Stimulated activated CD4-positive, alpha-beta T cell treated with anti-CD3 and anti-CD28 coated beads, Interleukin-1b, Interleukin-23, amount 100 ng/mL, for 24 hours (primary cell): ENCODE measurements at places on chromosomes 5 and 9.

DNA sequence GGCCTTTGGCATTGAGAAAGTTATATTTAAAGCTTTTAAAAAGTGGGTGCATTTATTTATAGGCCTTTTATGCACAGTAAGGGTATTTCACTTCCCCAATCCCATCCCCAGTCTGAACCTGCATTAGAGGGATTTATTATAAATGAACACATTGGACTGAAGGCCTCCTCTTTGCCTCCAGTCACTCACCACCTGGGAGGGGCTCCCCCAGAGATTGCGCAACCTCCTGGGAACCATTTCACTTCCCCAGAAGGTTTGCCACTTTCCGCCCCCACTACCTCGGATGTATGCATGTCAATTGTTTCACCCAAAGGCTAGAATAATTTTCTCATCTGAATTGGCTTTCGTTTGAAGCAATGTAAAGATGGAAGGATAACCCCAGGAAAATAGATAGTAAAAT is 29.8 kb upstream of the VCAN start:
- no peak for DNase-seq

DNA sequence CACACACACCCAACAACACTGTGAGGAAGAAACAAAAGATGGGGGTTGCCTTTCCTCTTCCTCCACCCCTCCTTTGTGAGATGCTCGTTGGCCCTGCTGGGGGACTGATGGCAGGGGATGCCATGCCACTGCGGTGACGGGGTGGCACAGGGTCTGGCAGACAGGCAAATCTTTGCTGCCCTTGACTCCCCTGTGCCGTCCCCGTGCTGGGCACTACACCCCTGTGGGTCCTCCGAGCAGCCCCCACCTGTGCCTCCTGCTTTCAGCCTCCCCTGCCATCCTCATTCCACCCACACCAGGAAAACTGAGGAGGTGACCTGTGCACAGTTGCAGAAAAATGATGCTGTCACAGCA is 40.2 kb upstream of the IER5L start:
- no peak for DNase-seq

GRCh38 chr9:16901590-16901989 is 31.1 kb upstream of the BNC2 start:
- no peak for DNase-seq

- no peak for DNase-seq
Observed at GRCh38 chr5:156532921-156533320, 206.0 kb downstream of the SGCD start.

DNA sequence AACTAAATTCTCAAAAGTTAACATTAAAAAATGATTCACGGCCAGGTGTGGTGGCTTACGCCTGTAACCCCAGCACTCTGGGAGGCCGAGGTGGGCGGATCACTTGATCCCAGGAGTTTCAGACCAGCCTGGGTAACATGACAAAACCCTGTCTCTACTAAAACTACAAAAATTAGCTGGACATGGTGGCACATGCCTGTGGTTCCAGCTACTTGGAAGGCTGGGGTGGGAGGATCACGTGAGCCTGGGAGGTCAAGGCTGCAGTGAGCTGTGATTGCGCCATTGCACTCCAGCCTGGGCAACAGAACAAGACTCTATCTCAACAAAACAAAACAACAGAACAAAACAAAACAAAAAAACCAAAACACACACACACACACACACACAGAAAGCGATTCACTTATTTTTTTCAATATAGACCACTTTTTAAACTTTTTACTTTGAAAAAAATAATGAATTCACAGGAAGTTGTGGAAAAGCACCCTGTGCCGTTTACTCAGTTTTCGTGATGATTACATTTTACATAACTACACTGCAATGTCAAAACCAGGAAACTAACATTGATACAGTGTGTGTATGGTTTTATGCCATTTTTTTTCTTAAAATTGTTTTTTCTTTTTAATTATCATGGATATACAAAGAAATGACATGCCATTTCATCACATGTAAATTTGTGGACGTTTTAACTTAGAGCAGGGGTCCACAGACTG is 73.7 kb downstream of the TENT4A start:
- no peak for DNase-seq

DNA sequence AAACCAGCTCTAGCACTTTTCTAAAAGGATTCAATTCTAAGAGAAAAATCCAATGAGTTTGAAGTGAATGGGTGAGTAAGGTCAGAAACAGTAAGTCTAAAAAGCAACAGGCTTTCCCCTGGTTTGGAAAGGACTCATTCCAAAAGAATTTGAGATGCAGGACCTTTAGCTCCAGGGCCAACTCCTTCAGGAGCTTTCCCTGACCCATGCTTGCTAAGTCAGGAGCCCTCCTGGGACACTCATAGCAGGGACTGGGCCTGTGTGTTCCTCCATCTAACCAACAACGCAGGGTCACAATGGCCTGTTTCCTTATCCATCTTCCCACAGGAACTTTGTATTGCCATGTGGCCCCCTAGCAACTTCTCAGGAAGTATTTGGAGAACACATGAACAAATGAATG is 198.8 kb downstream of the FRMD3 start:
- DNase-seq, result no peak

DNA sequence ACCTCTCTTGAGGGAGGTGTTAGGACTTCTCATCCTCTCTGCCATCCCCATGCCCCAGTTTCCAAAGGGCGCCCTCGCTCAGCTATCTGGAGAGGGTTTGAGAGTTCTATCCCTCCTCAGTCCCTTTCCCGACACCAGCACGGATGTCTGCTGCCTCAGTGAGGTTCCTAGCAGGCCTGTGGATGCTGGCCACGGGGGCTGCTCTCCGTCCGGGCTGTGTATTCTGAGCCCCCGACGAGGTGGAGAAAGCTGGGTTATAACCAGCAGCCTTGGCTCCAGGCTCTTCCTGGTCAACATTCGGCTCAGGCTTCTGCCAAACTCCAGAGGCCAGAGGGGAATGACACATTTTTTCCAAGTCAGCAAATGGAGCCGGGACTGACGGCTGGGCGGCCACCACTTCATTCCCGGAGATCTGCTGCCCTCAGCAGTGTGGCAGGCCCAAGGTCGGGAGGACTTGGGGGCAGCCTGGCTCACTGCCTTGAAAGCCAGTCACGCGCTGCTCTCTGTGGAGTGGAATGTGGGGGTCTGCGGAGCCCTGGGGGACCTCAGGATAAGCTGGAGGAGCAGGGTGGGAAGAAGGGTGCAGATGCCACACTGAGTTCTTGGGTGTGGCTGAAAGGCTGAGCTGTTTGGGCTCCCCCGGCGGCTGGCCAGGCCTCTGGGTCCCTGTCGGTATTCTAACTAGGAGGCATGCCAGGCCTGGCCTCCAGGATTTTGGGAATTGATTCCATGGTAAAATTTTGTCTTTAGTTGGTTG is 27.4 kb downstream of the PTPA start:
- DNase-seq, result no peak

GRCh38 chr5:920321-920720 is 27.6 kb downstream of the TRIP13 start:
- DNase-seq, result no peak

- DNase-seq, result no peak
Observed at GRCh38 chr9:113738496-113738892, 137.6 kb upstream of the ZNF618 start.

- no peak for DNase-seq
Observed at GRCh38 chr9:135019224-135019623, 68.2 kb upstream of the OLFM1 start.

- DNase-seq, result no peak
Observed at GRCh38 chr5:67154556-67155206, 41.9 kb downstream of the CD180 start.

DNA sequence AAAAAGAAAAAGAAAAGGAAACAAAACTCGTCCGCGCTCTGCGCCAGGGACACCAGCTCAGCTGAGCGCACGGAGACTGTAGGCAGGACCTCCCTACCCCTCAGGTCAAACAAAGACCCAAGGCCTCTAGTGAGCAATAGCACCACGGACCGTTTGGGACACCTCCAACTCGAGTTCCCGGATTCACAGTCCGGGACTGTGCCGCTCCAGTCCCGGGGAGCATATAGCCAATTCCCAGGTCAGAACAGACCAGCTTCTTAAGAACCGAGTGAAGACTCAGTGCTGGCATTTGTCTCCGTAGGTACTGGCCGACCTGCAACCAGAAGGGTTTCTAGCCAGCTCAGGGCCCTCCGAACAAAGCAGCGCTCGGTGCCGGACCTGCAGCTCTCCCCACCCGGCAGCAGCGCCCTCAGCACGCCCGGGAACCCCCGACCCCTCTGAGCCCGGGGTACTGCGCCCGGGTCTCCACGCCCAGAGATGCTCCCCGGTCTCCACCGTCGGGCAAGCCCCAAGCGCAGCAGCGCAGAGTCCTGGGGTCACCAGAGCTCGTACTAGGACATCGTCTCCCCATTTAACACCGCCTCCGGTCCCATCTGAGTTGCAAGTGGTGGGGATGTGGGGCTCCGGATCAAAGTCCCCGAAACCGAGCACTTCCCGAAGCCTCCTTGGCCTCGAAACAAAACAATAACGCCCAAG is 591 bp downstream of the ABCA1 start:
- DNase-seq, result no peak

- no peak for DNase-seq
Observed at GRCh38 chr9:24398466-24398865, 147.2 kb downstream of the IZUMO3 start.

GRCh38 chr5:71957292-71957898 is 149.9 kb upstream of the MAP1B start:
- DNase-seq, result no peak

DNA sequence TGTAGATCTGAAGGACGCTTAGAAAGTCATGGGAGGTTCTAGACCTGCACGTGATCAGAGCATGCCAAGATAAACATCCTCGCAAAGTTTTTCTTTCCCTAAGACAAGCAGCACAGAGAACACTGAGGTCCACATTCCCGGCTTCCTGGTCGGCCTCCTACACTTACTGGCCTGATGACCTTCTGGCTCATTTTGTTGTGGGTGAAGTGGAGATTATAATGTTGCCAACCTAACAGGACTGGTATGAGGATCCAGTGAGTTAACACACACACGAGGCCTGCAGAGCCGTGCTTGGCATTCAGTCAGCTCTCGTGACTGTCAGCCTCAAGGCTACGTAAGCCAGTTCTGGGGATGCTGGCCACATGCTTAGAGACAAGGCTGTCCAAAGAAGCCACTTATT is 186.0 kb downstream of the TENT4A start:
- no peak for DNase-seq

DNA sequence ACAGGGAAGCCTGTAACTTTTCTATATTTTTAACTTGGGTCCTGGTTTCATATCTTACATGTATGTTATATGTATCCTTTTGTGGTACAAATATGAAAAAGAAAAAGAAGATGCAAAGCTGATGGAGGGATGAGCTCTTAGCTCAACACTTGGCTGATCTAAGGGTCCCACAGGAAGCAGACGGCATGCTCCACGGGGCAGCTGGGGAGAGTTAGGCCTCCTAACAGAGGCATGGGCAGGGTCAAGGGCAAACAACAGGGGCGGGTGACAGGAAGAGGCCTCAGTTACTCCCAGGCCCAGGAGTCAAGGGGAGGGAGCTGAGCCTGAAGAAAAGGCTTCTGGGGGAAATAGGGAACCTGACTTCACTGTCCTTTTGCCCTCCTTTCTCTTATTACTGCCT is 287.2 kb downstream of the ZSWIM6 start:
- no peak for DNase-seq

DNA sequence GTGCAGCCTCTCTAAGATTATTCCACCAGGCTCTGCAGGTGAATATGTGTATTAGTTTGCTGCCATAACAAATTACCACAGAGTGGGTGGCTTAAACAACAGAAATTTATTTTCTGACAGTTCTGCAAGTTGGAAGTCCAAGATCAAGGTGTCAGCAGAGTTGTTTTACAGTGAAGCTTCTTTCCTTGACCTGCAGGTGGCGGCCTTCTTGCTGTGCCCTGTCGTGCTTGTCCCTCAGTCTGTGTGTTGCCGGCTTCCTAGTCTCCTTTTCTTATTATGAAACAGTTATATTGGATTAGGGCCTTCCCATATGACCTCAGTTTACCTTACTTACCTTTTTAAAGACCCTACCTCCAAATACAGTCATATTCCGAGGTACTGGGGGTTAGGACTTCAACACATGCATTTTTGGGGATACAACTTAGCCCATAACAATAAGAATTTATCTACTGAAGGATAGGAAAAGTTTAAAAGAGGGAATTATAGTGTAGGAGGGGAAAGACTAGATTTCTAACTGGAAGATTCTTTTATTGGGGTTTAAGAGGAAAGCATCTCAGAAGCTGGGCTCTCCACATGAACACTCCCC is 97.4 kb downstream of the OSTF1 start:
- peak; percentile 25 for DNase-seq

DNA sequence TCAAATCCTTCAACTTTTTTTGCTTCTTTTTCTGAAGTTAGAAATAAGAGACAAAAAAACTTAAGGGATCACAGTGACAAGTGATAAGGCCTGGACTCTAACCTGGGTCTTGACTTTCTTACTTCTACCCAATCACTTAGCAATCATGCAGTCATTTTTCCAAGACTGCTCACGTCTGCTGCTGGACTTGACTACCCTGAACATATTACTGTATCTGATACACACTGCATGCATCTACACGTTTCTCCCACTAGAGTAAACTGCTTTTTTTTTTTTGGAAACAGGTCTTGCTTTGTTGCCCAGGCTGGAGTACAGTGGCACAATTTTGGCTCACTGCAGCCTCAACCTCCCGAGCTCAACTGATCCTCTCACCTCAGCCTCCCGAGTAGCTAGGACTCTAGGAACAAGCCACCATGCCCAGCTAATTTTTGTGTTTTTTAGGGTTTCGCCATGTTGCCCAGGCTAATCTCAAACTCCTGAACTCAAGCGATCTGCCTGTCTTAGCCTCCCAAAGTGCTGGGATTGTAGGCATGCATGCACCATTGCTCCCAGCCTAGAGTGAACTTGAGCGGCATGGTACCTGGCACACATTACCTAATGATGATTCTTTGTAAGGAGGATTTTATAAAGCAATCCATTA is 7.4 kb downstream of the PLIN2 start:
- DNase-seq, result no peak

DNA sequence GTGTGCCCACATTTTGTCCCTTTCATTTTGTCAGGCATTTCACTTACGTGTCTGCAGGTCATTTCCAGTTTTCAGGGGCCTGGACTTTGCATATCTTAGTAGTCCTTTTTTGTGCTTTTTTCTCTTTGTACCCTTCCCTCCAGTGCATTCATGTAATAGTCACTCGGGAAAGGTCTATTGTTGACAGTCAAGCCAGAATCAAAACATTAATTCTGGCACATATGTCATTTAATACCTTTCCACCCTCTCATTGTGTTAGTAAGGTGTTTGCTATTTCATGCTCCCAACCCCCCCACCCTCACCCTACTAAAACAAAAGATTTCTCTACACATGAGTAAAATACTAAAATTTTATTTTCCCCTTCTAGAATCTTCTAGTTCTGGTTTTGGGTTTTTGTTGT is 42.7 kb downstream of the UGCG start:
- DNase-seq, result no peak

DNA sequence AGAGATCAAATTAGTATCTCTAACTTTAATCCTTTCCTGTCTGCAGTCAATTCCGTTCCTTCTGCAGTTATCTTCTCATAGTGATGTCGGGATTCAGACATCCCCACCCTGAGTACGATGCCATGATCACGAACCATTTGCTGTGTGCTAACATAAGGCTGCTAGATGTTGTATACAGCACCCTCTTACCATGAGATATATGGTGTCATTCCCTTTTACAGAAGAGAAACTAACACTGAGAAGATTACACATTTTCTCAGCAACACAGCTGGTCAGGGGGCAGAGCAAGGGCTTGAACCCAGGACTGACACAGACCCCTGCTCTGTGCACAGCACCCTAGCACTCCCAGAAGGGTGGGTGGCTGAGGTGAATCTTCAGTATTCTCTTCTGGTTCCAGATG is 46.9 kb upstream of the HSD17B4 start:
- no peak for DNase-seq

GRCh38 chr9:15541872-15542271 is 11.0 kb upstream of the CCDC171 start:
- DNase-seq, result no peak
